Effector CD4-positive, alpha-beta T cell (primary cell): ENCODE measurements at places on chromosomes 11 and 22.

DNA sequence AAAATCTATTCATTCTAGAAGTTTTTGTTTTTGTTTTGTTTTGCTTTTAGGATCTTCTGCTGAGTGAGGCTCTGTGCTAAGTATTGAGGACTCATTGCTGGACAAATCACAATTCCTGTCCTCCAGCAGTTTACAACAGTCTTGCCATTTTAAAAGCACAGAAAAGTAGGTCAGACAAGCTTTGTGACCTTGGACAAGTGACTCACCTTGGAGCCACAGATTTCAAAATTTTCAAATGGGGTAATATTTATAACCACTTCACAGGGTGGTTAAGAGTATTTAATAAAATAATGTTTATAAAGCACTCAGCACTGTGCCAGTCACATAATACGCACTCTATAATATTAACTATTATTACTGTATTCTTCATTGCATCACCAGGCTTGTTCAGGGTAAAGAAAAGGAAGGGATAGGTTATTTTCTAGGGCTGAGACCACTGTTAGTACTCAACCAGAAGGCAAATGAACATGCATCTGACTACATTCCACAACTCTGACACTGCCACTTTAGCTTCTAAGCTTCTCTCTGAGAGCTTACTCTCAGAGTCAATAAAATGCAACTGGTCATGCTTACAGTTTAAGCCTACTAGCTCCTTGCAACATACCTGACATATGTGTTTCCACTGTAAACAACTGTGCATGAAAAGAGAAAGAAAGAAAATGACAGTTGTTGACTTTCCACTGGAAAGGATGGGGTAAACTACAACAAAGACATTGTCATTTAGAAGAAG, 63.2 kb upstream of the FIBIN start:
- DNase-seq = no peak

- no peak for DNase-seq
These were observed 28.7 kb downstream of the EIF3F start for GRCh38 chr11:8015753-8016239.

GRCh38 chr11:85758480-85759039, 52.4 kb downstream of the SYTL2 start:
- no peak for DNase-seq

GRCh38 chr11:120501976-120502755, 9.4 kb upstream of the GRIK4 start:
- no peak for DNase-seq

DNA sequence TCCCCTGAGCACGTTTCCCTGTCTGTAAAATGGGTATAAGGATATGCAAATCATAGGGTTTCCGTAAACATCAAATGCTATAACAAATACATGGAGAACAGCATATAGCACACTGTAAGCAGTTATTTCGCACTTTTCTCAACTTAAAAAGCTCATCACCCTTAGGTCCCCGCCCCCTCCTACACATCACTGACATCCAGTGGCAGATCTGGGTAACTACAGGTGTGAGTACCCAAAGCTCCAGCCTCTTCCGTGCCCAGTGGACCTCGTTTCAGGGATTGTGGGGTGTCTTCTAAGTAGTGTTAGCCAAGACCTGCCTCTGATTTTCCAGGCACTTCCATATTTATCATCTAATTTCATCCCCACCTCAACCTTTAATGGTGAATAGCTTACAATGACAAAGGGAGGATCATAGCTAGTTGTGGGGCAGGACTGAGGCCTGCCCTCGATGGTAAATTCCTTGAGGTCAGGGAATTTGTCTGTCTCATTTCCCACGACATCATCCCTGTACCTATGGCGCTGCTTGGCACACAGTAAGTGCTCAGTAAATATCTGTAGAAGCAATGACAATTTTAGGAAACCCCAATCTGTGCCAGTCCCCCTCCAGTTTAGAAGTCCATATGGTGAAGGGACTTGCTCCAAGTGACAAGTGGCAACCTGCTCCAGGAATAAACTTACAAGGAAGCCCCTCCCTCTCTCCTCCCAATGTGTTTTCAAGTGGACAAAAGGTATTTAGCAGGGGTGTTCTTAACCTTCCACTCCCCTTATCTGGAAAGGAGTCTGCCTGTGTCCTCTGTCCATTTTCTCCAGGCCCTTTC, 340.5 kb downstream of the TENM4 start:
- no peak for DNase-seq

GRCh38 chr11:101115671-101116160, 13.9 kb downstream of the PGR start:
- DNase-seq = no peak

GRCh38 chr11:121039971-121040613, 16.2 kb downstream of the TBCEL start:
- no peak for DNase-seq
